ENCODE measurements at places on chromosomes 3 and 15. TPM values are rescaled to one million over a fixed set of nuclear protein-coding genes. Genes with fewer than 3 reads are reported as not detected.
A peak's percentile ranks its signal among the peaks of the same experiment; 100 is the strongest.

- no peaks in the 10 kb centered on the region for H3K27me3 ChIP-seq
- peaks cover 20% of the 10 kb centered on the region for H3K4me1 ChIP-seq
- H3K27ac ChIP-seq: peak overlapping the region; percentile 94
- no peak for DNase-seq
- peaks cover 2% of the 10 kb centered on the region for H3K36me3 ChIP-seq
These were observed 1.5 kb downstream of the PTPN9 start for GRCh38 chr15:75577401-75578172.

- H3K27ac ChIP-seq: no peak overlapping the region
- H3K36me3 ChIP-seq: no peaks in the 10 kb centered on the region
- H3K4me1 ChIP-seq: no peaks in the 10 kb centered on the region
- H3K27me3 ChIP-seq: peaks cover 37% of the 10 kb centered on the region
- no peak overlapping the region for H3K4me3 ChIP-seq
These were observed 14.4 kb downstream of the CHST13 start for GRCh38 chr3:126538316-126538715.

GRCh38 chr15:85837881-85838280, 43.2 kb upstream of the KLHL25 start:
- H3K36me3 ChIP-seq: no peaks in the 10 kb centered on the region
- peaks cover 20% of the 10 kb centered on the region for H3K27me3 ChIP-seq
- H3K4me1 ChIP-seq: no peaks in the 10 kb centered on the region

DNA sequence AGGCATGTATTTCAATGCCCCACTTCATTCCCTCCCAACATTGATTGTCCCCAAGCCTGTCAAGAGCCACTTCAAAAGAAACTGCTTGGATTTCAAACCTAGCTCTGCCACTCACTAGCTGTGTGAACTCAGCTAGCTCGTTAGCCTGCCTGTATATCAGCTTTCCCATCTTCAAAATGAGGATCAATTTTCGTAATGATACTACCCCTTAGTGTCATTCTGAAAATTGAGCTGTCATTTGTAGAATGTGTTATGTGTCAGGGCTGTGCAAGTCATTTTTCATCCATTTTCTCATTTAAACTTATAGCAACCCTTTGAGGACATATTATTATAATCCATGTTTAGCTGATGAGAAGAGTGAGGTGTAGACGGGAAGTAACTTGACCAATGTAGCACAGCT, 88.6 kb downstream of the TRIM42 start:
- no peak overlapping the region for H3K27ac ChIP-seq
- H3K4me1 ChIP-seq: peaks cover 2% of the 10 kb centered on the region
- H3K36me3 ChIP-seq: no peaks in the 10 kb centered on the region

Gene SPINK8
- not detected for total RNA-seq

Gene GABRR3
- not detected for total RNA-seq

DNA sequence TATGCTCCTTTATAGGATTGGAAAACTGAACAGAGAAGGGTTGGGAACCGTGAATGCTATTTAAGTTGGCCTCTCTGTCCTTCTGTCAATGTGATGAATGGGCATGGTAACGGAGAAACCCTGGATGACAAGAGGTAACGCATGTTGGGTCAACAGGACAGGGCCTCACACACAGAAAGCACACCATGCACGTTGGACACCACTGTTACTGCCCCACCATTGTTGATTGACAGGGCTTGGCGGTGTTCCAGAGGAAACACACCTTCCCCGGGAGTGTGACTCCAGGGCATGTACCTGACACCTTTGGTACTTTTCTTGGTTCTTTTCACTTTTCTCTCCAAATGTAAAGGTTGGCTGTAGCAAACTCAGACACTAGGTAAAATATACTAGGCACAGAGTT, 548.5 kb downstream of the OCA2 start:
- H3K4me1 ChIP-seq: no peaks in the 10 kb centered on the region
- H3K27me3 ChIP-seq: no peaks in the 10 kb centered on the region

- no peaks in the 10 kb centered on the region for H3K4me1 ChIP-seq
- no peak for DNase-seq
- no peak overlapping the region for H3K27ac ChIP-seq
These were observed 875.1 kb upstream of the EPHA6 start for GRCh38 chr3:95939235-95939809.

GRCh38 chr15:91022832-91023129, 387 bp upstream of the VPS33B start:
- H3K36me3 ChIP-seq: no peaks in the 10 kb centered on the region
- H3K4me1 ChIP-seq: peaks cover 21% of the 10 kb centered on the region
- no peaks in the 10 kb centered on the region for H3K27me3 ChIP-seq
- DNase-seq: no peak
- peak overlapping the region; percentile 95 for H3K4me3 ChIP-seq
- H3K27ac ChIP-seq: peak overlapping the region; percentile 90

Gene WDR72
- total RNA-seq: 0.45 TPM

DNA sequence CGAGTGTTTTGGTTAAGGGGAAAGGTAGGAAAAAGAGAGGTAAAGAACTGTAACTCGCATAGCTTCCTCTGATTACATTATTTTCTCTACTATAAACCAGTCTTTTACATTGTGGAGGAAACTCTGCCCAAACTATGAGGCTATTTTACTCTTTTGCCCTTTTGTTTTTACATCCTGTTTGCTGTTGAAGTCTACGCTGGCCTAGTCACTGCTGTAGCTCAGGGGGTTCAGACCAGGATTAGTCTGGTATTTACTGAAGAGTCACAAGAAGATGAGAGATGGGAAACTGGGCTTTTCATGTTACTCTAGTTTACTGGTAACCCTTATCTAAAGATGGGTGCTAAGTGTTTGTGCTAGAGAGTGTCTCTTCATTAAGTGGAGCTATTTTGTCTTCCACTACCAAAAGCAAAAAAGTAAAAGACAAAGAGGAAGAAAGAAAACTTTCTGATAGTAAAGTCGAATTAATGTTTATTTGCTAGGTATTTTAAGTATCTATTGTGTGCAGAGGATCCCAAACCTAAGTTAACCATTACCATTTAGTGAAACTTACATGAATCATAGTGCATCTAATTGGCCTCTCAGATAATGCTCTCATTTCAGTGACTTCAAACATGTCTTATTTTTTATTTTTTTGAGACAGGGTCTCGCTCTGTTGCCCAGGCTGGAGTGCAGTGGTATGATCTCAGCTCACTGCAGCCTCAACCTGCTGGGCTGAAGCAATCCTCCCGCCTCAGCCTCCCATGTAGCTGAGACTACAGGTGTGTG, 10.9 kb downstream of the RARB start:
- peaks cover 60% of the 10 kb centered on the region for H3K4me1 ChIP-seq
- H3K27ac ChIP-seq: peak overlapping the region; percentile 76
- peaks cover 21% of the 10 kb centered on the region for H3K36me3 ChIP-seq
- H3K27me3 ChIP-seq: no peaks in the 10 kb centered on the region
- H3K4me3 ChIP-seq: no peak overlapping the region
- DNase-seq: no peak

- peaks cover 2% of the 10 kb centered on the region for H3K27me3 ChIP-seq
- DNase-seq: no peak
- H3K36me3 ChIP-seq: no peaks in the 10 kb centered on the region
These were observed 759.7 kb downstream of the NTRK3 start for GRCh38 chr15:87496795-87497194.

- peaks cover 12% of the 10 kb centered on the region for H3K36me3 ChIP-seq
- no peak for DNase-seq
- no peak overlapping the region for H3K4me3 ChIP-seq
These were observed 62.4 kb downstream of the TRIM71 start for GRCh38 chr3:32880225-32880624.

Gene SCN11A
- 1.6 TPM for total RNA-seq

DNA sequence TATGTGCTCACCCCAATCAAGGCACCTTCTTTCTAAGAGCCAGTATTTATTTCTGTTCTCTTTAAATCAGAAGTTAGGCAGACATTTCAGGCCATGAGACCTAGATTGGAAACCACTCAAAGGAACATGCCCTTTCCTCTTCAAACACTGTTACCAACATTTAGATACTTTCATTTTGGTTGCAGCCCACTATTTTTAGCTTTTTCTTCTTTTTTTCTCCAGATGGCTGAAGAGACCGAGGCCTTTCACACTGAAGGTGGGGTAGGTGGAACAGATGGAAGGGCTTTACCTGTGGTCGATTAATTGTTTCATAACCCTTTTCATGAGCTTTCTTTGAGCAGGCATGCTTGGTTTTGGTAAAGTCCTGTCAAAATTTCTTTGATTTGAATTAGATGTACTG, 10.9 kb upstream of the LZTFL1 start:
- peaks cover 77% of the 10 kb centered on the region for H3K27me3 ChIP-seq
- no peak for DNase-seq
- no peaks in the 10 kb centered on the region for H3K36me3 ChIP-seq
- H3K27ac ChIP-seq: no peak overlapping the region

Gene GPR87
- 3.3 TPM for total RNA-seq

GRCh38 chr15:93296759-93297500, 207.9 kb upstream of the RGMA start:
- H3K27me3 ChIP-seq: peaks cover 12% of the 10 kb centered on the region
- peaks cover 7% of the 10 kb centered on the region for H3K4me1 ChIP-seq
- no peaks in the 10 kb centered on the region for H3K36me3 ChIP-seq
- no peak for DNase-seq
- H3K4me3 ChIP-seq: no peak overlapping the region

DNA sequence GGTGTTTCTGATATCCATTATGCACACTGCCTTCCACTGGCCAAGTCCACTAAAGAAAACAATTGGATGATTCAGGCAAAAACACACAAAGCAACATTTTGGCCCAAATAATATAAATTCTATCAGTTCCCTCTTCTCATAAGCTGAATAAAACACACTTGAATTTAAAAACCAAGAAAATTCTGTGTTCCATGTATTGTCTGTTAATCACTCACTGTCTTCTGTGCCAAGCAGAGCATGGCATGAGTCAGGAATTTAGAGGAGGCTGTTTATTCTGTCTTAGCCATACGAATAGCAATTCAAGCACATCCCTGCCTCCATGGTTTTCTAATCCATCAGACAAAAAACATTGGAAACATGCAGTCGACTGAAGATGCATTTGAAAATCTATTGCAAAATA, 215.6 kb upstream of the UMPS start:
- no peak for DNase-seq
- no peaks in the 10 kb centered on the region for H3K36me3 ChIP-seq
- no peak overlapping the region for H3K27ac ChIP-seq

DNA sequence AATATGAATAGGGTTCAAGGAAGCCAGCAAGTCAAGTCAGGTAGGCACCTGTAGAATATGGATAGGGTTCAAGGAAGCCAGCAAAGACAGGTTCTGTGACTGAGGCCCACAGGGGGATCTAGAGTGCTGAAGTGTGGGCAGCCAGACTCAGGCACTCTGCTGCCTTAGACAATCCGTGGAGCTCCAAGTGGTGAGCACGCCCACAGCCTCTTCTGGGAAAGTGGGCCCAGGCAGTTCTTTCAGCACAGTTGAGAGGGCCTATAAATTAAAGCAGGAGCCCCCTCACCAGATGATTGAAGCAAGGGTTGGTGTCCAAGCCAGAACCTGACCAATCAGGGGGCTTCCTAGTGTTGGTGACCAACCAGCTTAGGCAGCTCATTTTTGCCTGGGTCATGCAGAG, 51.0 kb downstream of the ANP32A start:
- DNase-seq: no peak
- H3K4me3 ChIP-seq: no peak overlapping the region
- no peaks in the 10 kb centered on the region for H3K4me1 ChIP-seq
- no peak overlapping the region for H3K27ac ChIP-seq

DNA sequence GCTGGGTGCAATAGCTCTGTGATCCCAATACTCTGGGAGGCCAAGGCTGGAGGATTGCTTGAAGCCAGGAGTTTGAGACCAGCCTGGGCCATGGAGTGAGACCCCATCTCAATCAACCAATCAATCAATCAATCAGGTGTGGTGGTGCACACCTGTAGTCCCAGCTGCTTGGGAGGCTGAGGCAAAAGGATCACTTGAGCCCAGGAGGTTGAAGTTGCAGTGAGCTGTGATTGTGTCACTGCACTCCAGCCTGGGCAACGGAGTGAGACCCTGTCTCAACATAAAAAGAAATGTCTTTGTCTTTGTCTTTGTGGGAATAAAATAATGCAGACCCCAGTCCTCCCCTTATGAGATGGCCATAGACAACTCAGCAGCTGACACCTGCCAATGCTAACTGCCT, 34.9 kb upstream of the TLE3 start:
- H3K36me3 ChIP-seq: no peaks in the 10 kb centered on the region
- no peaks in the 10 kb centered on the region for H3K27me3 ChIP-seq
- H3K4me3 ChIP-seq: no peak overlapping the region
- peaks cover 8% of the 10 kb centered on the region for H3K4me1 ChIP-seq

DNA sequence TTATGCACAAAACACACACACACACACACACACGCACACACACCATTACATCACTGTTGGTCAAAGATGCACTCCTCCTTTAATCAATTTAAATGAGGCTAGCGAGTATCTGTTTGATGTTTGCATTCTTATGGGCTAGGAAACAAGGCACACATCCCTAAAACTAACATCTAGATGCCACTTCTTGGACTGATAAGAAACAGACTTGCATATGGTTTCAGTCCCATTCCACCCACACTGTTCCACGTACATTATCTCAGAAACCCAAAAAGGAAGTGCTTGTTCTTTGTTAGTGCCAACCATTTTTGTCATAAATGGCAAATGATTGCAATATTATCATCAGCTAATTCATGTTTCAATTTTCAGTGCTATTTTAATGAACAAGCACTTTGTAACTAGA, 69.5 kb downstream of the CCR1 start:
- H3K36me3 ChIP-seq: no peaks in the 10 kb centered on the region
- H3K4me3 ChIP-seq: no peak overlapping the region
- no peak overlapping the region for H3K27ac ChIP-seq
- DNase-seq: no peak

Gene CELSR3
- total RNA-seq: 5.2 TPM

Gene SPATA12
- total RNA-seq: not detected

DNA sequence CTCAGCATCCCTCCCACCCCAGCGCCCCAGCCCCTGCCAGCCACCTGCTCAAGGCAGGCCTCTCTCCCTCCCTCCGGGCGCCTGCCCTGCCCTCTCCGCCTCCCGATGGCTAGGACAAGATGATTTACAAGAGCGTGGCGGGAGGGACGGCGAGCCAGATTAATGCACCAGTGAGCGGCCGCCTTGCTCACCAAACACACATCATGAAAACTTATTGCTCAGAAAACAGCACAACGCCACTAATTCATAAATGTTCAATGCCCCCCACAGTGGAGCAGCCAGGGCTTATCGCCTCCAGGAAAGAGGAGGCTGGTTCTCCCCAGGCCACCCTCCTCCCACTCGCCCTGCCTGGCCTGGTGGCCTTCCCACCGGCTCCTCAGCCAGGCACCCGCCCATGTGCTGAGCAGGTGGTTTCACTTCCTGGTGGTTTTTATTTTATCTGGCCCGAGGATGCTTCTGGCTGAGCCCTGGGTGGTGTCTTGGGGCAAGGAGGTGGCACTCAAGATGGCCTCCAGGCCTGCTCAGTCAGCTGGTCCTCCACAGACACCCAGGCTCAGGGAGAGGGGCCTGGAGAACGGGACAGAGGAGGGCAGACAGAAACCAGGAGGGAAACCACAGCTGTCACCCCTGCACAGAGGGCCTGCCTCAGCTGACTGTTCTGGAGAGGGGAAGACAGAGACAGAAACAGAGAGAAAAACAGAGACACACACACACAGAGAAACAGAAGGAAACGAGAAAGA, 284.9 kb downstream of the UACA start:
- H3K27me3 ChIP-seq: peaks cover 48% of the 10 kb centered on the region
- no peak for DNase-seq
- H3K27ac ChIP-seq: no peak overlapping the region
- peaks cover 26% of the 10 kb centered on the region for H3K4me1 ChIP-seq
